ENCODE measurements at places on chromosomes 12 and 14. TPM values are rescaled to one million over a fixed set of nuclear protein-coding genes. Genes with fewer than 3 reads are reported as not detected.

POTEG gene
- not detected for total RNA-seq

OASL gene
- total RNA-seq: 6.3 TPM

EIF2S3B gene
- total RNA-seq: 1.1 TPM

DNA sequence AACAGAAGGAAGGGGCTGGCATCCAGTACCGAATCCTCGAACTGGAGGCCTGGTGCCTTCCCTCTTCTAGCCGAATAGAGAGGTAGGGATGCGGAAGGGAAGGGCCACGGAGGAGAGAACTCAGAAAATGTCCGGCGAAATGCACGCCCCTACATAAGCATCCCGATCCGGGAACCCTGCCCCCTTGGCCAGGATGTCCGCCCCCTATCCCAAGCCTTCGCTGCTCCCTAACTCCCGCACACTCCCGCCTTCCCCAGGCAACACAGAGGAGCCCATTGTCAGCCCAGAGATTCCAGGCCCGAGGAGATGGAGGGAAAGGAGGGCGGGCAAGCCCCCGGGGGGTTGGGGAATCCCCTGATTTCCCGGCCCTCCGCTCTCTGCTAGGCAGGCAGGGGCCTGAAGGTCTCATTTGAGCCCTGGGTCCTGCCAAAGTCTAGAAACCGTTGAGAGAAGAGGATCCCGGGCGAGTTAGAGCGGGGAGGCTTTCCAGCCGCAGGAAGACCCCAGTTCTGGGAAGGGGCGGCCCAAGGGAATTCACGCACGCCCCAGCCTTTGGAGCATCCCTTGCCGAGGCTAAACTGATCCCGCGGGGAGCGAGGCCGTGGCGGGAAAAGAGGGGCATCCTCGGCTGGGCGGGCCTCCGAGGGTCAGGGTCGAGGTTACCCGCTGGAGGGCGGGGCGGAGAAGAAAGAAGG, 569 bp upstream of the ARHGEF40 start:
- DNase-seq: no peak

GRCh38 chr14:55071870-55072640, 20.6 kb downstream of the MAPK1IP1L start:
- DNase-seq: no peak

All from thymus (tissue), 14 donors.